ENCODE measurements at places on chromosomes 4 and X.

GRCh38 chrX:110046971-110047370 is 44.1 kb downstream of the TMEM164 start:
- DNase-seq = no peak

- no peak for DNase-seq
Observed at GRCh38 chrX:34467437-34467836, 189.6 kb downstream of the TMEM47 start.

DNA sequence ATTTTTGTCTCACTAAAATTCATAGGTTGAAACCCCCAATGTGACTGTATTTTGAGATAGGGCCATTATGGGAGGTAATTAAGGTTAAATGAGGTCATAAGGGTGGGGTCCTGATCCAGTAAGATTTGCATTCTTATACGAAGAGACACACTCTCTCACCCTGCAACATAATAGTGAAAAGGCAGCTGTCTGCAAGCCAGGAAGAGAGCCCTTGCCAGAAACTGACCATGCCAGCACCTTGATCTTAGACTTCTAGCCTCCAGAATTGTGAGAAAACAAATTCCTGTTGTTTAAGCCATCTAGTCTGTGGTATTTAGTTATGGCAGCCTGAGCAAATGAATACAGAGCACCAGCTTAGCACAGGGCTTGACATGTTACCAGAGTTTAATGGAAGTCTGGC is 17.5 kb upstream of the IGSF1 start:
- no peak for DNase-seq

DNA sequence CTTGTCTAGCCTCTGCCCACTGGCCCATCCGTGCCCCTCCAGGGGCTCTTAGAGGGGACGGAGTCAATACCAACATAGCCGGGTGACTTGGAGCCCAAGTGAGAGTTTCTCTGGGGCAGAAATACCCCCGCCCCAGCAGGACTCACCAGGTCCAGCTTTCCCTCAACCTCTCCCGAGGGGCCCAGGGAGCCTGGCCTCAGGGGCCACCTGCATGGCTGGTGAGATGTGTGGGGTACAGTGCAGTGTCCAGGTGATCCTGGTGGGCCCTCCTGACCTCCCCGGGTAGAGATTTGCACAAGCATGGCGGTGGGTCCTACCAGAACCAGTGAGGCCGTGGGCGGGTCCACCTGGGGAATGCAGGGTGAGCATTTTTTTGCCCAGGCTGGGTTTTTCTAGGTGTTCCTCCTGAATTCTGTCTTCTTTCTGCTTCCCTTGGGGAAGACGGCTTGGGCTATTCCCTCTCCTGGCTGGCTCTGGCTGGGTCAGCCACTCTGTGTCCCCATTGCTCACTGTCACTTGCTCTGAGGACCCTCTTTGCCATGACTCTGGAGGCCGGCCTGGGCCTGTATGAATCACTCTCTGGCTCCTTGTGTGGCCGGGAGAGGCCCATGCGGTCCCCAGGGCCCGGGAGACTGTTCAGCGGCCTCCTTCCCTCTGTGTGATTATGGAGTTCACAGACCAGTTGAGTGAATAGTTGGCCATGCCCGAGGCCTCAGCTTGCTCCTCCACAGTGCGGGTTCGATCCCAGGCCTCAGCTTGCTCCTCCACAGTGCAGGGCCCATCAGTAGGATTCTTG is 71.0 kb upstream of the NKX1-1 start:
- no peak for DNase-seq

DNA sequence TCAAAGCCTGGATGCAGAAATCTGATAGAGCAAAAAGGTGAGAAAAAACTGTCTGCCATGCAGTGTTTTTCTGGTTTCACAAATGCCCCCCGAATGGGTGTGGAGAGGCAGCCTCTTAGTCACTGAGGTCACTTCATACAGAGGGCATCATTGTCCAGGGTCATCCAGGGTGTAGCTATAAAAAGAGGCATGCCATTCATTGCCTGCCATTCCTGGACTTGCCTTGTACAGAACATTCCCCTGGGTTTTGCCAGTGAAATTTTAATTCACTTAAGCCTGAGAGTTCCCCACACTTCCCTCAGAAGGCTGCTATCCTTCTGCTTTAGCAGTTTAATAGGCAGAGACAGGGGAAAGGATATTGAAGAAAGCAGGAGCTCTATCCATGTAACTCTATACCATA is 230.3 kb downstream of the UNC5C start:
- DNase-seq = no peak

DNA sequence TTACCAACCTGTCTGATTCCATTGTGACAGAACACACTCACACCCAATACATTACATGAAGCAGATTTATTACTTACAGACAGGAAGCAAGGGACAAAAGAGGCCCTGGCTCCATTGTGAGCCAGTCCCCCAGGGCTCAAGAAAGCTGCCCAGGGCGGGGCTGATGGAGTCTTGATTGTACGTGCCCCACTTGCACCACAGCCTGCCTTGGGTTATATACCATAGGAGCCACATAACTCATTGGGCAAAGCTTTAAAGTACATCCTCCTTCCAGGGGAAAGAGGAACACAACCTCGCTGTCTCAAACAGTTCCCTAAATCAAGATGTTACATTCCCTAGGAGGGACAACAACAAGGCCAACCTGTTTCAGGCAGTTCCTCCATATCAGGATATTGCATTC is 3.4 kb upstream of the ZRSR2 start:
- DNase-seq = no peak

GRCh38 chr4:176549161-176549865 is 229.5 kb downstream of the SPCS3 start:
- DNase-seq = no peak

DNA sequence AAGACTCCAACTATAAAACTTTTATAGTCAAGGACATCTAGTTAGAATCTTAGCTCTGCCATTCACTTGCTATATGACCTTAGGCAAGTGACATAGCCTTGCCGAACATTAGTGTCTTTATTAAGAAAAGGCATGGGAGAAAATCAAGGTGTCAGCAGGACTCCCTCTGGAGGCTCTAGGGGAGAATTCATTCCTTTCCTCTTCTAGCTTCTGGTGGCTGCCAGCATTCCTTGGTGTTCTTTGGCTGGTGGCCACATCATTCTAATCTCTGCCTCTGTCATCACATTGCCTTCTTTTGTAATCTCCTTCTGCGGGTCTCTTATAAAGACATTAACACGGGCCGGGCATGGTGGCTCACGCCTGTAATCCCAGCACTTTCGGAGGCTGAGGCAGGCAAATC is 99.8 kb downstream of the PPP1R2C start:
- DNase-seq = no peak

DNA sequence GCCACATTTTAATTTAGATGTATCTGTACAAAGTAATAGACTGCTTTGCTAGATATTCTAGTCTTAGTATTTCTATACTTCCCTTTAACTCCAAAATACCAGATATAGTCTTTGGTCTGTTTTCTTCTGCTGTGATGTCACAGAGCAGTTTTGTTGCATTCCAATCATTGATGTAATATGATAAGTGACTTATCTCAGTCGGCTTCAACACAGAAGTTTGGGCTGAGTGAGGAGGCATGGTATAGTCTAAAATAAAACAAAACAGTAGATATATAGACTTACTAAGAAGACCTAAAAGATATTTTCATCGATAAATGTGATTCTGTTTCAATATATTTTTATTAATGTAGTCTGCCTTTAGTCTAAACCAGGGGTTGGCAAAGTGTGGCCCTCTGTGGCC is 169.9 kb downstream of the DCK start:
- DNase-seq = no peak

DNA sequence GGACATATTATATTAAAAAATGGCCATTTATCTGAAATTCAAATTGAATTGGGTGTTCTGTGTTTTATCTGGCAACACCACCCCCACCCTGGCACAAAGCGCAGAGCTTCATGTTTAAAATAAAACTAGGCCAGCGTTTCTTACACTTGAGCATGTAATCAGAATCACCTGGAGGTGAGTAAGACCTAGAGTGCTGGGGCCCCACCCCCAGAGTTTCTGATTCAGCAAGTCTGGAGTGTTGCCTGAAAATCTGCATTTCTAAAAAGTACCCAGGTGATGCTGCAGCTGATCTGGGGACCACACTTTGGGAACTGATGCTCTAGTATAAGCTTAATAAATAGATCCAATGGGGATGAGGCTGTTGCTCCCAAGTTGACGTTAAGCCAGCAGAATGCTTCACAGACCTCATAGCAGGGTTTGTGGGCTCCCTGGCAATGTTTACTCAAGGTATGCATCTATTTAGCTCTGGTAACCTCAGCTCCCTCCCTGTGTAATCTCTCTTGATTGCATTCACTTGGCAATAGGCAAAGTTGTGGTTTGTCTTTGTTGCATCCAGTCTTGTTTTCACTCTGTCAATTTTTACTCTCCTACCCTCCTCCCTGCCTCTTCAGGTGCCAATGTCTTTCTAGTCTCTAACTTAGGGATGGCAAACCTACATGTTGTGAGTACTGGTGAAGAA is 99.8 kb upstream of the TEX13D start:
- DNase-seq = no peak

DNA sequence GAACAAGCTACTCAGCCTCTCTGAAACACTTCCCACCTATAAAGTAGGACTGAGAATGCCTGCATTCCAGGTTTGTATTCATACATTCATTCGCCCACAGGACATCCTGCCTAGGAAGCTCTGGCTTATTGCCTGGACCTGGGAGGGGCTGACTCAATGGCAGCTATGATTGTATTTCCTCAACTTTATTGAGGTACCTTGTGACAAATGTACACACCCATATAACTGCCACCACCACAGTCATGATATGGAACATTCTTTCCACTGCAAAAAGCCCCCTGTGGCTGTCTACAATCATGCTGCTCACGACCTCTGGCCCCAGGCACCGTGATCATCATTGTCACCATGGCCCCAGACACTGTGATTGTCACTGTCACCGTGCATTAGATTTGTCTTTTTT is 68.3 kb downstream of the ABLIM2 start:
- no peak for DNase-seq

DNA sequence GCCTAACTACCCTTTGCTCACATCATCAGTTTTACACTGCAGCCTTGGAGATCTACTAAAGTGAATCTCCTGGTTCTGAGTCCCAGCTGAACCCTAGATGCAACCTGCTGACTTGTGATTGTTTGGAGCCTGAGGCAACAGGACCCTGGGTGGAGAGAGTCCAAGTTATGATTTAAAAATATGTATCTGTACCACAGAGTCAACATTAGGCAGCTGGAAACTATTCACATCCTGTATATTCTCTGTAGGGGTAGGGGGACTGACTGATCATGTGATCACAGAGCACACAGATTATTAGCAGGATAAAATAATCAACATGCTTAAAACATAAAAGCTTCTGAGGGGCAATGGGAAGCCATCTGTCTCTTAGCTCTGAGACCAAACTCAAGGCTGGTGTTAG is 52.1 kb downstream of the CT47B1 start:
- DNase-seq = no peak

DNA sequence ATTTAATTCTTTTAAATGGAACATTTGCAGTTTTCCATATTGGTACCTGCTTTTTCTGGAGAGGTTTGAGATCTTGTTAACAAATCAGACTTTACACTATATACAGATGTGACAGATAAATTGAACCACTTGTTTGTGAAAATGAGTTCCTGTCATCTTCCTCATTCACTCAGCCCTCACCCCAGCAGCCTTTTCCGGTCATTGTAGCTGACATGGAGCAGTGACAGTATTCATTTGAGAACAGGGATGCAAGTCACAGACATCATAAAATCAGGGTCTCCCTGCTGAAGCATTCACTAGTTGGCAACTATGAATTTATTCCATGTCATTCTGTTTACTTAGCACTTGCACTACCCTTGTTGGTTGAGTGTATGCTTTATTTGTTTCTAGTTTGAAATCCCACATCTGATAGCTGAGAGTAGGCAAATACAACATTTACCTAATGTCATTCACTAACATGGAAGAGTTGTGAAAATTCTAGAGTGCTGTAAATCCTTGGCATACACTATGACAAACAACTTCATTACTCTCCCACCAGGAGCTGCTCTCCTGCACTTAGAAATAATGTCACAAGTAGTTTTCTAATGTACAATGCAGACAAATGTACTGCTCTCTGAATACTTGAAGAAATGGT is 78.9 kb downstream of the UGT8 start:
- DNase-seq = no peak

DNA sequence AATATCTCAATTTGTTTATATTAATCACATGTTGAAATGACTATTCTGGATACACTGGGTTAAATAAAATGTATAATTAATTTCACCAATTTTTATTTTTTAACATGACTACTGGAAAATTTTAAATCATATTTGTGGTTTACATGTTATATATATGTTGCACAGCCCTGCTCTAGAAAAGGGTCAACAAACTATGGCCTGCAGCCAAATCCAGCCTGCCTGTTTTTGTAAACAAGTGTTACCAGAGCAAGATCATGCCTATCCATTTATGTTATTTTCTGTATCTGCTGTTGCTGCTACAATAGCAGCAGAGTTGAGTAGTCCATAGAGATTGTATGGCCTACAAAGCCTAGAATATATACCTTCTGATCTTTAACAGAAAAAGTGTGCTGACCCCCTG is 1.2 kb downstream of the TCEANC start:
- DNase-seq = no peak

DNA sequence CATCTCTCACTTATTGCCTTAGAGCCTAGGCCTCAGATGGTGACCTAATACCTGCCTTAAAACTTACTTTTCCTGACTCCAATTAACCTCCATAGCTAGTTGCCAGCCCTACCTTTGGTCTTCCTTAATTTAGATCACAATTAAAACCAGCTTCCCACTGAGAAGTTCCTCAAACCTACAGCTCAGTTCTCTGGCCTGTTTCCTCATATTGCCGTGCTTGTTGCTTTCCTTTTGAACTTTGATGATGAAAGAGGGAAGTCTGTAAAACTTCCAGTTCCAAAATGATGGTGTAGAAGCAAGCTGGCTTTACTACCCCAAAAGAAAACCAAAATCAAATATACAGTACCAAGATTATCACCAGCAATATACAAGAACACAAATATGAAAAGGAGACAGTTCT is 28.9 kb upstream of the CAMK2D start:
- DNase-seq = no peak

GRCh38 chrX:125786316-125786715 is 379.8 kb downstream of the DCAF12L2 start:
- no peak for DNase-seq

- peak; percentile 15 for DNase-seq
Observed at GRCh38 chr4:94758141-94758699, 465 bp downstream of the BMPR1B start.
